ENCODE measurements at places on chromosomes 16 and 17.

DNA sequence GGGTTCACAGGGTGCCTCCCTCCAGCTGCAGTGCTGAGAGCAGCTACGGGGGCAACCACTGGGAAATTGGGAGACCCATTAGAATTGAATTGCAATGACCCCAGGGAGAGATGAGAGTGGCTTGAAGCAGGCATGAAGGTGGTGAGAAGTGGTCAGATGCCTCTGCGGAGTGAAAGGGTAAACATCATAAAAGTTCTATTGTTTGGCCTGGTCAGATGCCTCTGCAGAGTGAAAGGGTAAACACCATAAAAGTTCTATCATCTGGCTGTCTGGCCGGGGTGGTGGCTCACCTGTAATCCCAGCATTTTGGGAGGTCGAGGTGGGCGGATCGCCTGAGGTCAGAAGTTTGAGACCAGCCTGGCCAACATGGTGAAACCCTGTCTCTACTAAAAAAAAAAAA, 53.5 kb downstream of the TNFRSF13B start:
- DNase-seq: no peak

- no peak for DNase-seq
Observed at GRCh38 chr16:85149776-85150175, 37.5 kb upstream of the CIBAR2 start.

GRCh38 chr17:82419540-82419939, 1.2 kb upstream of the OGFOD3 start:
- DNase-seq: no peak

GRCh38 chr16:12964461-12964860, 63.1 kb downstream of the SHISA9 start:
- no peak for DNase-seq

GRCh38 chr17:41518031-41518430, 659 bp downstream of the KRT15 start:
- no peak for DNase-seq

GRCh38 chr17:48841395-48841831, 10.6 kb downstream of the CALCOCO2 start:
- peak; percentile 87 for DNase-seq

DNA sequence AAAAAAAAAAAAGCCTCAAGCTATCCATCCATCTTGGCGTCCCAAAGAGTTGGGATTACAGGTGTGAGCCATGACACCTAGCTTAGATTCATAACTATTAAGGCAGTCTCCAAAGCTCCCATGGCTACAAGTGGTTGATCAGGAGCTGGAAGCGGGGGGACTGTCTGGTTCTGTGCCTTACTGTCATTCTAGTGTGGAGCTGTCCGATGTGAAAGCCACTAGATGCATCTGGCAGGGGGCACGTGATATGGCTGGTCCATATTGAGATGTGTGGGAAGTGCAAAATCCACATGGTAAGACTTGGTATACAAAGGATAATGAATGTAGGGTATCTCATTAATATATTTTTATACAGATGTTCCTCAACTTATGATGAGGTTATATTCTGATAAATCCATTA, 38.7 kb downstream of the KPNA2 start:
- no peak for DNase-seq

GRCh38 chr17:82407255-82407654, 10.9 kb upstream of the HEXD start:
- DNase-seq: no peak

DNA sequence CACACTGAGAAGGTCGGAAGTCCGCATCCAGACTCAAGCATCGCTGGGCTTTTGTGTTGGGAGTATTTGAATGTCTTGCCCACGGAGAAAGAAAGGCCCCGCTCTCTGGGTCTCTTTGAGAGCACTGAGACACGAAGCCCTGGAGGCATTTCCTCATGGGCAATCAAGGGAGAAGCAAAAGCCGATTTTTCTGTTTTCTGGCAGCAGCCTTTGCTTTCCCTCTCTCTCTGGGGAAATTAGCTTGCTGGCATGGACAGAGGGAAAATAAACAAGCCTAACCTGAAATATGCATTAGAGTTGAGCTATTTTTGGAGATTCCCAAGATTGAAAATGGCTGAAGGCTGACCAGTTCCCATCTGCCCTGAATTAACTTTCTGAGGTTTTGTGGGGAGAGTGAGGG, 238.7 kb downstream of the HAPSTR1 start:
- DNase-seq: no peak

DNA sequence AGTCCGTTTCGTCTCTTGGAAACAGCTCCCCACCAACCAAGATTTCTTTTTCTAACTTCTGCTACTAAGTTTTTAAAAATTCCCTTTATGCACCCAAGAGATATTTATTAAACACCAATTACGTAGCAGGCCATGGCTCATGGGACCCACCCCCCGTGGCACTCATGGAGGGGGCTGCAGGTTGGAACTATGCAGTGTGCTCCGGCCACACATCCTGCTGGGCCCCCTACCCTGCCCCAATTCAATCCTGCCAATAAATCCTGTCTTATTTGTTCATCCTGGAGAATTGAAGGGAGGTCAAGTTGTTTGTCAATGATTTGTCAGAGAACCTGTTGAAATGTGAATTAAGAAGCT, 48.2 kb downstream of the IL21R start:
- DNase-seq: no peak

DNA sequence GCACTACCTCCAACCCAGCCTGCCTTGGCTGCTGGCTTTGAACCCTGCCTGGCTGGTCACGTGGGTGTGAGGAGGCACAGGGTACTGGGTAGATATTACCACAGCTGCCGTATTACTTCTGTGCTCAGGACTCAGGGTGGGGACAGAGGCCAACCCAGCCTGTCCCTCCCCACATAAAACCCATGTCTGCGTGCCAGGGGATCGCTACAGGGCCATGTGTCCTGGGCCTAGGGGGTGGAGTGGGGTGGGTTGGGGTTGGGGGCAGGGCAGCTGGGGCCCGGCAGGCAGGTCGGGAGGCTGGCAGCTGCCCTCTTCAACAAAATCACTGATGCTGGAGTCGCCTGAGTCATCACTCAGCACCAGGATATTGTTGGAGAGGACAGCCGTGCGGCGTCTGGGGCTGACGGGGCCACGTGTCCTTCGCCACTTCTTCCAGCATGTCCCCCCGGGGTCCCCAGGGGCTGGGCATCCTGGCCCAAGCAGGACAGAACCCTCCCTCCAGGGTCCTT, 39.7 kb upstream of the PVALEF start:
- DNase-seq: no peak

- DNase-seq: no peak
Observed at GRCh38 chr16:57999971-58000705, at the start of gene ZNF319. Gene ZNF319 (minus strand): TSS chr16:58000672. CDS start chr16:57998265, 2,407 bp downstream.

- no peak for DNase-seq
Observed at GRCh38 chr16:81473066-81473488, 28.5 kb downstream of the CMIP start.

DNA sequence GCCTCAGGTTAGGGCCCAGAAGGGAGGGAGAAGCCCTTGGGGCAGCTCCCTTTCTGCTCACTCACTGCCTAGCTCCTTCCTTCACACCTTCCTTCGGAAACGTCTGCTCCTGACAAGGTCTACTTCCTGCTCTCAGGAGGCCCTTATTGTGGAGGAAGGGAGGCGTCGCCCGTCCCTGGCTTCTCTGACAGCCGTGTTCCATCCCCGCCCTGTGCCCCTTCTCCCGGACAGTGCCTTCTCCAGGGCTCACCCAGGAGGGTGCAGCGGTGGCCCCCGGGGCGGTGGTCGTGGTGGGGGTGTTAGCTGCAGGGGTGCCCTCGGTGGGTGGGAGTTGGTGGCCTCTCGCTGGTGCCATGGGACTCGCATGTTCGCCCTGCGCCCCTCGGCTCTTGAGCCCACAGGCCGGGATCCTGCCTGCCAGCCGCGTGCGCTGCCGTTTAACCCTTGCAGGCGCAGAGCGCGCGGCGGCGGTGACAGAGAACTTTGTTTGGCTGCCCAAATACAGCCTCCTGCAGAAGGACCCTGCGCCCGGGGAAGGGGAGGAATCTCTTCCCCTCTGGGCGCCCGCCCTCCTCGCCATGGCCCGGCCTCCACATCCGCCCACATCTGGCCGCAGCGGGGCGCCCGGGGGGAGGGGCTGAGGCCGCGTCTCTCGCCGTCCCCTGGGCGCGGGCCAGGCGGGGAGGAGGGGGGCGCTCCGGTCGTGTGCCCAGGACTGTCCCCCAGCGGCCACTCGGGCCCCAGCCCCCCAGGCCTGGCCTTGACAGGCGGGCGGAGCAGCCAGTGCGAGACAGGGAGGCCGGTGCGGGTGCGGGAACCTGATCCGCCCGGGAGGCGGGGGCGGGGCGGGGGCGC, 231.9 kb downstream of the SEC14L1 start:
- DNase-seq: peak; percentile 84

- no peak for DNase-seq
Observed at GRCh38 chr17:74018115-74018514, 185.4 kb upstream of the RPL38 start.

DNA sequence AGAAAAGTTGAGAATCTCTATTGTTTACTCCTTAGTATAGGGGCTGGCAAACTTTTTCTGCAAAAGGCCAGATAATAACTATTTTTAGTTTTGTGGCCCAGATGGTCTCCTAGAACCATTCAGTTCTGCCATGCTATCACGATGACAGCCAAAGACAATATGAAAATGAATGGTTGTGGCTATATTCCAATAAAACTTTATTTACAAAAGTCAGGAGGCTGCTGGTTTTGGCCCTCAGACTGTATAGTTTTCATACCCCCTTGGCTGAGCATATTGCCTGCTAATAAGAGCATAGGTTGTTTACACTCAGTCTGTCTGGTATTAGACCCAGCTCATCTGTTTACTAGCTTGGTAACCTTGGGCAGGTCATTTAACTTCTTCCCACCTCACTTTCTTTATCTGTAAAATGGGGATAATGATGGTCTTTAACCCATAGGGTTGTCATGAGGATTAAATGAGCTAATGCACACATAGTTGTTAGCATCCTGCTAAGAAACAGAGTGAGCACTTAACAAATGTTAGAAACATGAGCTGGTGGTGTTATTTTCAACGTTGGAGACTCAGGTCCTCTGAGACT, 156.3 kb downstream of the MSI2 start:
- no peak for DNase-seq

GRCh38 chr16:65044873-65045272, 77.0 kb downstream of the CDH11 start:
- peak; percentile 81 for DNase-seq

DNA sequence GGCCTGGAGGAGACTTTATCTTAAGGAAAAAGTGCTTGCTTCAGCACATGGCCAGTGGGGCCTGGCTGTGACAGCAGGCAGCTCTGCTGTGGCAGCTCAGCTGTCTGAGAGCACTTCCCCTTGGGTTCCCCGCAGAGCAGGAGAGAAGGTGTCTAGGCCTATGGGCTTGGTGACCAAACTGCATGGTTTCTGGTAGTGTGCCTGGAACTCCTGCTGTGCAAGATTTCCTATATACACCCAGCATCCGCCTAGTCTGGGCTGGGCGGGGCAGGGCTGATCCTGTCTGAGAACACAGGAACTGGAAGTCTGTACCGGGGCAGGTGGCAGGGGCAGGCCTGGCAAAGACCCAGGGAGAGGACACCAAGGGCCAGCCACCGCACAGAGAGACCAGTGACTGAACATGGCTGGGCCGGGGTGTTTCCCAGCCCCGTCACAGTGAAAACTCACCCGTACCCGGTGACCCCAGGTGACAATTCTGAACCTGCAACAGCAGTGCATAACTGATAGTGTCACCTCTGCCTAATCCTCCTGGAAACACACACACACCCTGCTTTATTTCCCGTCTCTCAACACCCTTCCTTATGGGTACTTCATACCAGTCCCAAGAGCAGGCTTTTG, 39.3 kb downstream of the CHD9 start:
- no peak for DNase-seq

GRCh38 chr16:55370762-55371482, 46.9 kb downstream of the IRX6 start:
- peak; percentile 24 for DNase-seq

- no peak for DNase-seq
Observed at GRCh38 chr16:29860218-29860617, 2.8 kb downstream of the CDIPT start.

GRCh38 chr16:86595983-86596605, 17.7 kb downstream of the FOXL1 start:
- DNase-seq: no peak

DNA sequence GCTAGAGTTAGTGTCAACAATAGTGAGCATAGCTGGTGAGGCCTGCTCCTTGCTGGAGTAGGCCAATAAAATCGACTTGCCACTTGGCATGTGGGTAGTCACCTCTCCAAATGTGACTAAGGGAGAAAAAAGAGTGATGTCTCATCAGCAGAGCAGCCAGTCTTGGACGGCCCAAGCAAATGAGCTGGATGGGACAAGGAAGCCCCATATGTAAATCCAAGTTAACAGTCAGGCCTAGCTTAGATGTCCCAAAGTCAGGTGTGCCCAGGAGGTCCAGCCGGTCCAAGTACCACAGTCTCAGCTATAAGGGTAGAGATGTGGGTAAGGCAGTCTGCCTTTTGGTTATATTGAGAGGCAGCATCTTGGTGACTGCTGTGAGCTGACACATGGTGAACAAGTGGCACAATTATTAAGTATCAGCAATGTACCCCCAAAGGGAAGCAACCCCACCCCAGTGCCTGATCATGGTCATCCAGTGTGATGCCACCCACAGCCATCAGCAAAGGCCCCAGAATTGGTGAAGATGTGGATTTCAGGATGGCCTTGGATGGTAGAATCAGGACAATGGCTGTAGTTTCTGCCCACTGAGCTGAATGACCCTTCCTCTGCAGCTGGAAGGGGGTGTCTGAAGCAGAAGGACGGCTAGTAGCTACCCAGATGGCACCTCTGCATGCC, 83.4 kb downstream of the TNFRSF13B start:
- no peak for DNase-seq

DNA sequence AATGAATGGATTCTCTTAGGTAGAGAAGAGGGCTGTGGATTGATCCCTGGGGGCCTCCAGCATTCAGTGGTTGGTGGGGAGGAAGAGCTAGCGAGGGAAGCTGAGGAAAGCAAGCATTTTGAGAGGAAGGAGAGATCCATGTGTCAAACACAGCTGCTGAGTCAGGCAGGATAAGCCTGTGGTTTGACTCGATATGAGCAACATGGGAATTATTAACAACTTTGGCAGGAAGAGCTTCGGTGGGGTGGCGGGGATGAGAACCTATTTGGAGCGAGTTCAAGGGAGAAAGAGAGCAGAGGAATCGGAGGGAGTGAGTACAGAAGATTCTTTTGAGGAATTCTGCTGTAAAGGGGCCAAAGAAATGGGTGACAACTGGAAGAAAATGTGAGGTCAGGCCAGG, 59.5 kb upstream of the CDC42EP4 start:
- peak; percentile 73 for DNase-seq

- DNase-seq: no peak
Observed at GRCh38 chr16:73396556-73396955, 348.6 kb upstream of the ZFHX3 start.

- DNase-seq: no peak
Observed at GRCh38 chr17:10072556-10073425, 125.6 kb downstream of the GAS7 start.

DNA sequence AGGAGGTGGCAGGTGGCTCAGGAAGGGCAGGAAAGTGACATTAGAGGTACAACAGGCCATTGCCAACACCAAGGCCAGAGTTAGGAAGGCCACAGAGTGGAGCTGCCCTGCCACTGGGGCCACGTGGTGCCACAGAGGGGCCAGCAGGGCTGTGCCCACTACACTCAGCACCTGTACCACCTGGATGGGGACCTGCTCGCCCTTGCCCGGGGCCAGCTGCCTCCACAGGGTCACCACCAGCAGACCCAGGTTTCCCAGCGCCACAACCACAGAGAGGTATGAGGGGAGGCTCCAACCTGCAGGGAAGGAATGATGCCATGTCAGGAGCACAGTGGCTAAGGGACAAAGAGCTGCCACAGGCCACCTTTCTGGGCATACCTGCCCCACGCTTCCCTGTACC, 1.2 kb downstream of the SLC52A1 start:
- DNase-seq: no peak
